ENCODE measurements at places on chromosomes 16 and 17.
A peak's percentile ranks its signal among the peaks of the same experiment; 100 is the strongest.

DNA sequence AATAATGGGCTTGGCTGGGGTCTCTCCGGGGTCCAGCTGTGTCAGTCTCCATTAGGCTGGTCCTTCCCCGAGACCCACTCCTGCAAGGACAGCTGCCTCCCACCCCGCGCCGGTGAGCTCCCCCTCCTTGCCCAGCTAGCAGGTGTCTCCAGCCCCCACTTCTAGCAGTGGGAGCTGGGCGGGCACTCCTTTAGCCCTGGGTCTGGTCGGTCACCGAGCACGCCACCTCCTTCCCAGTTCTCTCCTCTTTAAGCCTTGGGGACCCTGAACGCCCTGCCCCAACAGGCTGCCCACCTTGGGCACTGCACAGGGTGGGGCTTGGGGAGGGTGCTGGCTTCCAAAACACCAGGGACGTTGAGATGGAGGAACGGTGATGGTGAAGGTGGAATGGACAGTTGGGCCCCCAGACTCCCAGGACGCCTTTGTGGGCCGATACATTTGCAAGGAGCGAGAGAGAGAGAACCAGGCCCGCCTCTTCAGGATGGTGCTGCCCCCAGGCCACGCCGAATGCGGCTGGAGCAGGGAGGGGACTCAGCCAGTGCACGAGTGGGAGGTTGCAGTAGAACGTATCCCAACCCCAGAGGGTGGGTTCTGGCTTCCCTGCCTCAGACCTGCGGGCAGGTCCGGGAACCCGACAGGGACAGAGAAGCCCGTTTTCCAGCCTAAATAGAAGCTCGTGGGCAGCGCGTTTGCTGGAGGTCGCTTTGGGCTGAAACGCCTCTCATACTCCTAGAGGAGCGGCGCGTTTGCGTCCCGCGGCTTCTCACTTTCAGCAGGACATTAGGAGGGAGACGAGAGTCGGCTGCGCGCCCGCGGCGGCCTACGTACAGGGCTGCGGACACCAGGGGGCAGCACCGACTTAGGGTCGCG is 10.7 kb downstream of the TBX2 start:
- no peak for DNase-seq

DNA sequence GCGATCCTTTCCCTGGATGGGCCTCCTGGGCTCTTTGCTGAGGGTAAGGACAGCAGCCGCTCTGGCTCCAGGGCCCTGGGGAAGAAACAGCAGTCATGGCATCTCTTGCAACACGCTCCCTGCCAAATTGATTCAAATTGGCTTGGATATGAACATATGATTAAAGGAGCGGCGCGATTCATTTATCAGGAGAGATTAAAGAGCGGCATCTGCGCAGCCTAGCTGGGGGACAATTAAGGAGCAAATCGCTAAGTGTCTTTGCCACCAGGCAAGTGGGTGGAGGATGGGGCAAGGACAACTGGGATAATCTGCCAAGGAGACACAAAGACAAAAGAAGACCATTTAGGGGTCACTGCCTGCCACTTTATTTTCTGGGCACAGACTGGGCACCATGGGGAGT is 27.8 kb downstream of the PIPOX start:
- no peak for DNase-seq

DNA sequence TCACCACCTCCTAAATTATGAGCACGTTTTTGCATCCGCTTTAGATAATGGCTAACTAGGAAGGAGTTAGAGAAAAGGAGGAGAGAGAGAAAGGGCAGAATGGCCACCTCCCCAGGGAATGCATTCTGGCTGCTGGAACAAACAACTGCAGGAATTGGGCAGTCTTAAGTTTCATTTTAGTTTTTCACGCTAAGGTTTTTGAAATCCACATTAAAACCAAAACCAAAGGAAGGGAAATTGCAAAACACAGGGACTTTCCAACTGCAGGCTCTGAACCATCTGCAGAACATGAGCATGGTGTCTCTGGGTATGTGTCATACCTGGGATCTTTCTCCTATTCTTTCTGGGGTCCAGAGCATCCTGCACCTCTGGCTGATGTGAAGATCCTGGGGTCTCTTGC is 12.1 kb upstream of the CCL8 start:
- peak; percentile 40 for DNase-seq

DNA sequence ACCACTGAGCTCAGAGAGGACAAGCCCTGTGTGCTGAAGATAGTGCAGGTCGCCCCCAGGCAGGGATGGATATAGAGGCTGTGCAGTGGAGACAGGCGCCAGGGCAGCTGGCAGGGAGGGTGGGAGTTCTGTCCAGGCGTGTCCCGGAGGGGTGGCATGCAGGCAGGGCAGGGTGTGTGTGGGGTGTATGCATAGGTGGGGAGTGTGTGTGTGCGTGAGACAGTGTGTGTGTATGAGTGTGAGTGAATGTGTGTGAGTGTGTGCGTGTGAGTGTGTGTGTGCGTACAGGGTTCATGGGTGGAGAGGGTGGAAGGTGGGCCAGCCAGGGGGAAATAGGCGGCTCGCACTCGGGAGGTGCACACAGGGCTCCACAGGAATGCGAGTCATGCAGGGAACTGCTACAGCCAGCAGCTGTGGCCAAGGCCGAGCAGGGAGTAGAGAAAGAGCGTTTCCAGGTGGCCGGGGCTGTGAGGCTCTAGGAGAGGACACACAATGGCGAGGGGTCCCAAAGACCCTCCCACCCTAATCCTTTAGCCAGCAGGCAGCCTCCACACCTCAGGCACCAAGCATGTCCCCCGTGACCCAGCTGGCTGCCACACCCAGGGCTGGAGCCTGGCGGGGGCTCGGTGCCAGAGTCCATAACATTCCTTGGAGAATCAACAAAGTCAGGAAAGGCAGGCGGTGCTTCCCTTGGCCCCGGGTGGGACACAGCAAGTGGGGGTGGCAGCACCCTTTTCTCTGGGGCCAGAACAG is 4.6 kb downstream of the PLCD3 start:
- no peak for DNase-seq

DNA sequence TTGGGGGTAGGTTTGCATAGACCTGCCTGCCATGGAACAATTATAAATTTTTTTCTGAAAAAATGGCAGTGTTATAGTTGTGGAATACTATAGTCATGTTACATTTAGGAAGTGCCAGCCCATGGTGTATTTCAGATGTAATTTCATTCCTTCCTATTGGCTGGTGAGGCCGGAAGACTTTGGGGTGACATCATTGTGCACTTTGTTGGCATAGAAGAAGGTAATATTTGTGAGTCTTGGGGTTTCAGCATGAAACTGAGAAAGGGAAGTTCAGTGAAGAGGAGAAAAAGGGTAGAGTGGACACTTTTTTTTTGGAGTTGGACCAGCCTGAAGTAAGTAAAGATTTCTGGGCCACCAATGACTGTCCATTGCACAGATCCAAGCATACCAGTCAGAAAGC is 16.0 kb upstream of the HEATR6 start:
- no peak for DNase-seq

DNA sequence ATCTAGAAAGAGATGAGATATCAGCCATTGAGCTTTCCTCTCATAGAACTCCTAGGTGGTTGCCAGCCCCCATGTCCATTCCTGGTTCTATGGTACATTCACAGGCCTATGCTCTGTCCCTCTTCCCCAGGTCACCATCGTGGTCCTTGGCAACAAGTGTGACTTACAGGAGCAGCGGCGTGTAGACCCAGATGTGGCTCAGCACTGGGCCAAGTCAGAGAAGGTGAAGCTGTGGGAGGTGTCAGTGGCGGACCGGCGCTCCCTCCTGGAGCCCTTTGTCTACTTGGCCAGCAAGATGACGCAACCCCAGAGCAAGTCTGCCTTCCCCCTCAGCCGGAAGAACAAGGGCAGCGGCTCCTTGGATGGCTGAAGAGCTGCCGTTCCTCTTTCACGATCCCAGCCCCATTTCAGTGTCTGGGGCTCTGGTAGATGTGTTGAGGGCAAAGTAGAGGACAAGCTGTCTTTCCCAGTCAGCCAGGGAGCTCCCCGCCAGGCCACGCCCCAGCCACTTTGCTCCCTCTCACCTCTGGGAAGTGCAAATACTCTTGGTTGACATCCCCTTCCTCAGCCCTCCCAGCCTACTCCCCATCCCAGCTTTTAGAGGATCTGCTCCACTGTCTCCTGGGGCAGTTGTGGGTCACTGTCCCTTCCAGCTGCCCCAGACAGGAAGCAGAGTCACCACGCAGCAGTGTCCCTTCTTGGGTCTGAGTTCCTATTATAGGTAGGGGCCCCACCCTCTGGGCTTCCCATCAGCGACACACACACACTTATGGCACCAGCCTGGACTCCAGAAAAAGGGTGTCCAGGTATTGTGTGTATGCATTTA is 3.8 kb downstream of the NKIRAS2 start:
- no peak for DNase-seq

- DNase-seq: no peak
Observed at GRCh38 chr16:13378151-13378550, 476.8 kb downstream of the SHISA9 start.

- no peak for DNase-seq
Observed at GRCh38 chr16:13036600-13036999, 135.2 kb downstream of the SHISA9 start.

DNA sequence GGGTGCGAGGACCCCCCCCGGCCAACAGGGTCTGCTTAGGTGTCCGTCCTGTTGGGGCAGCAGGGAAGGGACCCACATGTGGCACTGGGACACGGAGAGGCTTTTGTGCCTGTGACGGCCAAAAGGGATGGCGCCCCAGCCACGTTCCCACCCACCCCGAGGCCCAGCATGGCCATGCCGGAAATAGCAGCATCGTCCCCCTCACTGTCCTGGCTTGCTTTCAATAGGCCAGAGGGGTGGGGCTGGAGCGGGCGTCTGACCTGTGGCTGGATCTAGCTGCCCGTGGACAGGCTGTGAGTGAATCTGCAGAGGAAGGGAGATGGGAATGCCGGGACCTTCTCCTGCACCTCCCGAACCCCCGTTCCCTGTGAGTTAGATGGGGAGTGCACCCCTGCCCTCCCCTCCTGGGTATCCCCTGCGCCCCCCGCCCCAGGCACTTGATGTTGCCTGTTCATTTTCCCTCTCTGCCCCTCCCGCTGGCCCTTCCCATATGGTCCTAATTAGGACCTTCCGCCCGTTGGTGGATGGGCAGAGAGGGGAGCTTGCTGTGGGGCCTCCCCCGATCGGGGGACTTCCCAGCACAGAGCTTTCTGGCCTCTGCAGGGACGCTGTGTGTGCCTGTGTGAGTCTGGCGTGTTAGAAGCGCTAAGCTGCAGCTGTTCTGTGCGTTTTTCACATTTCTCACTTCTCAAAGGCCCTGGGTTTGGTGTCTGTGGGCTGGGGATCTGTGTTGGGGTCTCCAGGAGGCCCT is 292.8 kb downstream of the SEC14L1 start:
- no peak for DNase-seq

DNA sequence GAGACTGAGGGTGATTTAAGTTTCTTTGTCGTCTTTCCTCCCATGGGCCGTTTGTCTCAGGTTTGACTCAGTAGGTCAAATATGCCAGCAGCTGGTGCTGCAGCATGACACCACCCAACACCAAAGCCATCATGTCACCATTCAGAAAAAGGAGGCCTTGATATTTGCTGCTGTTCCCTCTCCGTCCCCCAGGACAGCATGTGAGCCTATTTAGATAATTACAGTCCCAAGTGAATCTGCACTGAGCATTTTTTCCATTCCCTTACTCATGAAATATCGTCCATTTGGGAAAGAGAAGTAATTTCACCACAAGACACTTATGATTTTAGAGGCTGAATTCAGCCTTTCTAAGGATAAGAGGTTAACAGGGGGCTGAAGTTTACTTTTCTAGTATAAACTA is 62.2 kb upstream of the ADORA2B start:
- DNase-seq: no peak

- no peak for DNase-seq
Observed at GRCh38 chr16:85077039-85077438, 35.2 kb downstream of the CIBAR2 start.

GRCh38 chr17:50326831-50327364 is 19.0 kb upstream of the XYLT2 start:
- no peak for DNase-seq

DNA sequence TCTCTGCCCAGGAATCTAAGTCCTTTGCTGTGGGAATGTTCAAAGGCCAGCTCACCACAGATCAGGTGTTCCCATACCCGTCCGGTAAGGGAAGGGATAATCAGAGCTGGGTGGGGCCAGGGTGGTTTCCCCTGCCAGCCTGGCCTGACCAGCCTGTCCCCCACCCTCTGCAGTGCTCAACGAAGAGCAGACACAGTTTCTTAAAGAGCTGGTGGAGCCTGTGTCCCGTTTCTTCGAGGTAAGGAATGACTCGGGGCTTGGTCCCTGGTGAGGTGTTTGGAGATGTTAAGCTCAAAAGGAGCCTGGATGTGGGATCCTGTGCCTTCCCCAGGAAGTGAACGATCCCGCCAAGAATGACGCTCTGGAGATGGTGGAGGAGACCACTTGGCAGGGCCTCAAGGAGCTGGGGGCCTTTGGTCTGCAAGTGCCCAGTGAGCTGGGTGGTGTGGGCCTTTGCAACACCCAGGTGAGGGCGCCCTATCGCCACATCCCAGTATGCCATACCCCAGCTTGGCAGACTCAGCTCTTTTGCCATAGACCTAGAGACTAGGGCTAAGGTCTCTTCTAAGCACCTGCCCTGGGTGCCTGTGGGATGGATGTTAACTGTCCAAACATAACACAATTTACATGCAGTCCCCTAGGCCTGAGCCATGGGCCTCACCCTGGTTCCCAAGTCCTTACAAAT is 997 bp downstream of the ACADVL start:
- no peak for DNase-seq

DNA sequence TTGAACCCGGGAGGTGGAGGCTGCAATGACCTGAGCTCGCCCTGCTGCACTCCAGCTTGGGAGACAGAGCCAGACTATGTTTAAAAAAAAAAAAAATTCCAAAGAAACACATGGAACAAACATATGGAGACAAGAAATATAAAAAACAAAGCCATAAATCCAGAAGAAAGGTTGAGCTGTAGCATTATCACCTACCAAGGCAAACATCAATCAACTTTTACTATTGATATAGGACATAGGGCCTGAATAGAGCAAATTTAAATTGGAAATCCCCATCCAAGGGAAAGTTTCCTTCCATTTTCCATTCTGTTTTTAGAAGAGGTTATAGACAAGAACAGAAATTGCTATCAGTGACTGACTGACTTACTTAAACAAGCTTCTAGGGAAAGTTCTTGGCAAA is 56.6 kb downstream of the SSH2 start:
- no peak for DNase-seq

- no peak for DNase-seq
Observed at GRCh38 chr17:34413443-34414119, 50.5 kb upstream of the CCL1 start.

- DNase-seq: no peak
Observed at GRCh38 chr17:70321352-70321751, 152.0 kb downstream of the KCNJ2 start.

DNA sequence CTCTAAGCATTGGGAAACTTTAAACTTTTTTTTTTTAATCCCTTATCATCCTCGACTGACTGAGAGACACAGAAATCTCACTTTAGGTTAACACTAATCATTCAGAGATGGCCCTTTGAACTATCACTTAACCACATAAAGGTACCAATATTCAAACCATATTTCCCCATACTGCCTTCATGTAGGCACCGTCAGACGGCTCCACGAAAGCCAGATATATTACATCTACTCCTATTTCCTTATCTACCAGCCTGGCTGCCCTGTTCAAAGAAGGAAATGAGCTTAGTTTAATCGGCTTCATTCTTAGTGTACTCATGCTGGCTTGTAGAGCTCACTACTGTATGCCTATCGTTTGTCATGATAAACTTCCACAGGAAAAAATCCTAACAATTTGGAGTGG is 270.9 kb downstream of the CEP112 start:
- DNase-seq: no peak
